ENCODE measurements at places on chromosomes 2 and 18.

DNA sequence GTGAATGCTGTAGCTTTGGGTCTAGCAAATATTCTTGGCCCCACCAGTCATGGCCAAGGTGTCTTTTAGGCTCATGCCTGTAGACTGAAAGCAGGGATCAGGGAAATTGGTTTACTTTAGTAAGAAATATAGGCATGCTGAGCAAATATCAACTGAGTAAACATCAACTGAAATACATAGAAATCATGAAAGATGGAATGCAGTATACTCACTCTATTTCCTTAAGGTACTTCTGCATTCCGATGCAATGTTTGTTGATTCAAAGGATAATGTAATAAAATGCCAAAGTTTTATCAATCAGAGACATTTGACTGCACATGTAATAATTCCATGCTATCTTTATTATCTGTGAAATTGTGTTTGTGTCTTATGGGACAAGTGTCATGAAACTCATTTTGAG, 19.6 kb upstream of the IL1R1 start:
- no peak for DNase-seq

DNA sequence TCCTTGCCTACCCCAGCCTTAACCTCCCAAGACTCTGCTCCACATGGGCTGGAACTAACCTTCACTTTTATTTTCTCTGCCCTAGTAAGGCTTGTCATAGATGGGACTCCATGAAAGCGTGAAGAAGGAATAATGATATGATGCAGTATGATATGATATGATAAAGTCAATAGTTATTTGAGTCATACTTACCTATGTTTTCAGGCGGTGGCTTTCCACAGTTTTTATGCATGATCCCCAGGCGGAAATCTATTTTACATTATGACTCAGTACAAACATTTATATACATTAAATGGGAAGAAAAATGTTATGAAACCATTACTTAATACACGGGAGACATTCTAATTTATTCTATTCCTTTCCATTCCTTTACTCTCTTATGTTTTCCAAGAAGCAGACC, 5.6 kb downstream of the ACMSD start:
- no peak for DNase-seq

DNA sequence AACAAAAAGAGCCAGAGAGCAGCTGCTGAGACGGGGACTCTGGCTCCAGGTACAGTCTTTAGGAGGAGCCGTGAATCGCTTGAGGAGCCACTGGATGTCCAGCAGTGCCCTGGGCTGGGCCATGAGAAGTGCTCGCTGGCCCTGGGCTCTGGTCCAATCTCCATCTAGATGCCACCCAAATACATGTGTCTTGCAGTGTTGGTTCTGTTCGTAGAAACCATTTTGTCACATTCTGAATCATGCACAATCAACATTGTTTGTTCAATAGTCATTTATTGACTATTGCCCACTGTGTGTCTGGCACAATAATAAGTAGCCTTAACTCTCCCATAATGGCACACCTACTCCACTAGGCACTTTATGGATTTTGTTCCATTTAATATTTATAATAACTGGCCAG, 26.1 kb downstream of the TYMS start:
- DNase-seq, result no peak

DNA sequence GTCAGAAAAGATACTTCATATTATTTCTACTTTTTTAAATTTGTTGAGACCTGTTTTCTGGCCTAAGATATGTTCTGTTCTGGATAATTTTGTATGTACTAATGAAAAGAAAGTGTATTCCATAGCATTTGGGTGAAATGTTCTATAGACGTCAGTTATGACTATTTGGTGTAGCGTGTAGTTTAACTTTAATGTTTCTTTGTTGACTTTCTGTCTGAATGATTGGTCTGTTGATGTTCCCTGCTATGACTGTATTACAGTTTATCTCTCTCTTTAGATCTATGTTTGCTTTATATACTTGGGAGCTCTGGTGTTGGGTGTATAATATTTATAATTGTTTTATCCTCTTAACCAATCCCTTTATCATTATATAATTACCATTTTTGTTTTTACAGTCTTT, 352.4 kb downstream of the PTPRM start:
- DNase-seq, result no peak

GRCh38 chr2:156356014-156356754, 23.7 kb upstream of the NR4A2 start:
- no peak for DNase-seq

- DNase-seq, result no peak
These were observed 24.4 kb upstream of the AAK1 start for GRCh38 chr2:69667805-69668382.

GRCh38 chr2:53438100-53438499, 329.5 kb upstream of the CHAC2 start:
- DNase-seq, result no peak

DNA sequence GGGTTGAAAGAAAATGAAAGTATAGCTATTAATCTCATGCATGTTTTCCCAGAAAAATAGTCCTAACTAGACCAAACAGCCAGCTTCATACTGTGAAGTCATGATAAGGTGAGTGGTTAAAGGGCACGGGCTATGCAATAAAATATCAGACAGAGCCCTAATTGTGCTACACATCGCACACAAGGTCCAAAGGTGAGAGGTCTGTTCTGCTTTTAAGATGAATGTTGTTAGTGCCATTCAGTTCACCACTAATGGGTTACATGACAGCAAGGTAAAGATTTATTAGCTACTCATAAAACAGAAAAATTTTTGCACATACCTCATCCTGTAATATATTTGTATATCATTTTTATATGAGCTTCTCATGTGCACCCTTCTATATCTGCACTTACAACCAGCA, 105.0 kb upstream of the STK17B start:
- DNase-seq, result no peak

GRCh38 chr2:106956879-106957278, 70.9 kb upstream of the ST6GAL2 start:
- peak; percentile 61 for DNase-seq

DNA sequence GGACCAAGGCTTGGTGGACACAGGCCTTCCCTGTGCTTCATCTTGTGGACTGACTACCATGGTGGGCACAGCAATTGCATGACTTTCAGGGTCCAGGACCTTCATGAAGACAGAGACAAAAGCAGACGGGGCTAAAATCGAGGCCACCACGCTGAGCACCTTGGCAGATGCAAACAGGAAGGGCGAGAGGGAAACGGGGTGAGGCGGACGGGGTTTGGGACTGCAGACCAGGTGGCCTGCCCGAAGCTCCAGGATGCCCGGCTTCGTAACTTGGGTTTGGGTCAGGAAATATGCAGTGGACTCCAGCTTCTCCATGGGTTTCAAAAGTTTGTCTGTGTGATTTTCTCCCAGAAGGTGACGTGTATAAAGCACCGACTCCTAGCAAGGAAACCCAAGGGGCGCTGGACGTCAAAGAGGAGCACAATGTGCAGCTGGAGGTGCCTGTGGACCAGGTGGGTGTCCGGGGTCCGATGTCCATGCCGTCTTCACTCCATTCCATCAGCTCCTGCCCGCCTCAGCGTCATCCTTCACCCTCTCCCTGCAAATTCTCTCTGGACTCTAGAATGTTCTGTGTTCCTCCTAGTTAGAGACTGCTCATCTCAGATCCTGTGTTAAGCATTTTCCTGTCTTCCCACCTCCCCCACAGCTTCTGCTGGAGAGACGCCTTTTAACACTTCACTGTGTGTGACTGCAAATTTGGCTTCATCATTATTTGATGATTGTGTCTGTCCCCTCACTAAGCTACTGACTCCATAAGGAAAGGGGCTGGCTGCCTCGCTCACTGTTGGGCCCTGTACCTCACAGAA, 65.8 kb downstream of the DCDC2C start:
- DNase-seq, result no peak

GRCh38 chr2:39121523-39122063, 742 bp upstream of the SOS1 start:
- DNase-seq, result no peak

GRCh38 chr2:20506201-20506685, 59.4 kb downstream of the RHOB start:
- DNase-seq, result no peak

DNA sequence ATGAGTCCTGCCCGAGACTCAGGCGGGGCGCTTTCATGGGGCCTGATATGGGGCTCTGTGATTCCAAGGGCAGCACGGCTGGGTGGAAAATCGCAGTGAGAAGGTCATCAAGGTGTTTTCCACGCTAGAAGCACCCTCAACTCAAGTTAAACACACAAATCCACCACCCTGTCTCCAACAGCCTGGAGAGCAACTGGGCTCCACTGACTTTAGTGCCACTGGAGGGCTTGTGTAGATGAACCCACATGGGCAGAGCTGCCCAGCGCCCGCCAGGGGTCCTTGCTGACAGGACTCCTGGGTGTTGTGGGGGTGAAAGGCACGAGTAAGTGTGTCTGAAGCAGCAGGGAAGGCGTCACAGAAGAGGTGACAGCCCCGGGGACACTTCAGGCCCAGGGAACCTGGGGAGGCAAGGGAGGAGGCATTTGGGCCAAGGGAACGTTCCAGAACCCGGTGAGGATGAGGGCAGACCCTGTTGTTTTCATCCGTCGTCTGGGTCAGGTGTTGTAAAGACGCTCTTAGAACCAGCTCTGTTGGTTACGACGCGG, 51.8 kb upstream of the CTDP1 start:
- DNase-seq, result no peak

DNA sequence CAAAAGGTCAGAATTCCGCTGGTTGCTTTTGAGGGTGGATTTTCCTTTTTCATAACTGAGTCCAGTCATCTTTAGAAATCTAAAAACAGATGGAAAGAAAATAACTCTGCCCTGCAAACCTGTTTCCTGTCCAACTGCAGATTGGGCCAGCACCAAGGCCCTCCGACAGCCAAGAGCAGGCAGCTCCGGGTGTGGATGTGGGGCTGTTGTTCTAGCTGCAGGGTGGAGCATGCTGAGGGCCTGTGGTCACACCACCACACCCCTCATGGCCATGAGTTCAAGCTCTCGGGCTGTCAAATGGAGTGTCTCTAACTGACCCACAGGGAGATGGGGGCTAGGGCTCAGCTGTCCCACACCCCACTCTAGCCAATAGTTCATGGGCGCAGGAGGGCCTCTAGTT, 69.3 kb upstream of the BZW1 start:
- no peak for DNase-seq

GRCh38 chr2:203849010-203849409, 18.6 kb upstream of the CTLA4 start:
- DNase-seq, result no peak

DNA sequence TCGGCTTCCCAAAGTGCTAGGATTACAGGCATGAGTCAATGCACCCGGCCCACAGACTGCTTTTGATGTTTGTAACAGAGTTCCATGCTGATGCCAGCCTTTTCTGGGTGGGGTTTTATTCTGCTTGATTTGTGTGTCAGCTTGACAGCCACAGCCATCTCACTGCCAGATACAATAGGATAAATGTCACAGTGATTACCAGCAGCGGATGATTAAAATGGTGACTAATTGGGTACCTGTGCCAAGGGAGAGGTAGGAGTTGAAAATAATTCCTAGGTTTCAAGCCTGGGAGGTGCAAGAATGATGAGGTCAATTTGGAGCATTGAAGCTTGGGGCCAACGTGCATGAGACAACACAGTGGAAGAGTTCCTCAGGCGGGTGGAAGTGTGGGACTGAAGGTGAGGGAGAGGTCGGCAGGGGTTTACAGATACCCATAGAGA, 39.4 kb downstream of the SH2D6 start:
- no peak for DNase-seq

GRCh38 chr18:23772327-23773024, 83.2 kb downstream of the LAMA3 start:
- peak; percentile 17 for DNase-seq

- DNase-seq, result no peak
These were observed 641.1 kb downstream of the TMEM182 start for GRCh38 chr2:103402944-103403343.

DNA sequence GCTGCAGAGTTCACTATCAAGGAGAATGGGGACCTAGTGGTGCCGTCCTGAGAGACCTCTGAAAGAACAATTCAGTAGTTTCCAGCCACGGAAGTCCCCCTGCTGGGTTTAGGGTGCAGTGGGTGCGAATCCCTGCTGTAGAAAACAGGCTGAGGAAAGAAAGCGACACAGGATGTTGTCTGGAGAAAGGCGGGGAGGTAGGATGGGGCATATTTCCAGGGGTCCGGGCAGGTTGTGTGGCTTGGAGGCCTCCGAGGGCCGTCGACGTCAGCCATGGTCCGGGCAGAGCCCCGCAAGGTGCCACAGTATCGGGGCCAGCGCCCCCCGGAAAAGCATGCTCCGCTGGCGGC, 807 bp upstream of the CREB1 start:
- peak; percentile 36 for DNase-seq

DNA sequence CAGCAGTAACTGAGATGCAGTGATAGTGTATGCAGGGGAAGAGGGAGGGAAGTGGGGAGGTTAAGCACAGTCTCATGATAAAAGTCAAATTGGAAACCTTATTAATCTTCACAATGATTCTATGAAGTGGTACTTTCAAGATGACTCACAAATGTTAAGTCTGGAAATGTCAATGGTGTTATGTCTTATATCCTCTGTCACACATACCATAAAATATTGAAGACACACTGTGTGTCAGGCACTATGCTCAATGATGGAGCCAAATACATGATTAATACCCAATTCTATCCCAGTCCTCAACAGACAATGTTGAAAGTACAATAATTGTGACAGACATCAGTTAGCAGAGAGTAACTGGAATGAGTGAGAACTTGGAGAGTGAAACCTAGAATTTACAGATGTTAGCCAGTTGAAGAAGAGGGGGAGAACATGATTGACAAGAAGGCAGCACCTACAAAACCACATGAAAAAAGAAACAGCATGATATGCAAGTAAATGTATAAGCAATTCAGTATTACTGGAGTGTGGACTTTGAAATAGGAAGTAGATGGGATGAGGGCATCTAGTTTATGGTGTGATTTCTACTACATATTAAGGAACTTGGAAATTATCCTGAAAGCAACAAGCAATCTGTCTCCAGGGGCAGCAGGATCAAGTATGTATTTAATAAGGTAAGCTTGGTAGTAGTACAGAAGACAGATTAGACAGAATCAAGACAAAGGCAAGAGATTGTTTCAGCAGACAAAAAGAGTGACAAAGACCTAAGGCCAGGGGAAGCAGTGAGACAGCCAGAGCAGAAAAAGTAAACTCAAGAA, 107.6 kb downstream of the STRN start:
- no peak for DNase-seq

- peak; percentile 54 for DNase-seq
These were observed 705 bp downstream of the EFR3B start for GRCh38 chr2:25042321-25043240.

DNA sequence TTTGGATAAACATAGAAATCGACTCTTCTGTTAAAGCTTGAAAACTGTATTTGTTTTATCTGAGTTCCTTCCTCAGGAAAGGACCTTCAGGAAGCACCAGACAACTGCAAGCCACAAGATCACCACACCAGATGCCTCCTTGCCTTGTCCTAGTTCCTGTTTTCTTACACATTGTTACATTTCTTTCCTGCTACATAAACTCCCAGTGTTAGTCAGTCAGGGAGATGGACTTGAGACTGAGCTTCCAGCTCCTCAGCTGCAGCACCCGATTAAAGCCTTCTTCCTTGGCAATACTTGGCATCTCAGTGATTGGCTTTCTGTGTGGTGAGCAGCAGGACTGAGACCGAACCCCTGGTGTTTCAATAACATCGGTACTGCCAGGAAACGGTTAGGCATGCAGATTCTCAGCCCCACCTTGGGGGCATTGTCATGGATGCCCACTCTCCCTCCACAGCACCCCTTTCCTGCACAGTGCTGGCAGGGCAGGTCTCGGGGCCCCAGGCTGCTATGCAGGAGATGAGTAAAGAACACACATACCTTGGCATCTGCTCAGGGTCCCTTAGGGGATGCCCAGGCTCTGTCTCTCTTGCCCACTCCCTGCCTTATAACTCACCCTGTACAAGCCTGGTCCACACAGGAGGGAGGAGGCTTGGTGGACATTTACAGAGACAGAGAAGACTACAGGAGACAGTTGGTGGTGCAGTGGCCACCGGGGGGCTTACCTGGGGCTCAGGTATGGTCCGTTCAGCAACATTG, 32.6 kb downstream of the ANKMY1 start:
- no peak for DNase-seq
